ENCODE measurements at places on chromosomes 4 and X. TPM values are rescaled to one million over a fixed set of nuclear protein-coding genes. Genes with fewer than 3 reads are reported as not detected.

- H3K4me1 ChIP-seq, result no peaks in the 10 kb centered on the region
- H3K36me3 ChIP-seq, result no peaks in the 10 kb centered on the region
- no peak overlapping the region for H3K4me3 ChIP-seq
- no peak overlapping the region for H3K27ac ChIP-seq
These were observed 67.7 kb upstream of the PJA1 start for GRCh38 chrX:69232945-69233344.

GRCh38 chr4:144572660-144573059 is 73.3 kb upstream of the HHIP start:
- no peaks in the 10 kb centered on the region for H3K36me3 ChIP-seq
- no peaks in the 10 kb centered on the region for H3K27me3 ChIP-seq
- H3K27ac ChIP-seq, result no peak overlapping the region
- H3K4me3 ChIP-seq, result no peak overlapping the region
- H3K4me1 ChIP-seq, result no peaks in the 10 kb centered on the region

- no peak for DNase-seq
- H3K4me3 ChIP-seq, result peak overlapping the region; percentile 72
- H3K27me3 ChIP-seq, result peaks cover 30% of the 10 kb centered on the region
- H3K27ac ChIP-seq, result no peak overlapping the region
- no peaks in the 10 kb centered on the region for H3K36me3 ChIP-seq
These were observed 5.7 kb downstream of the SPON2 start for GRCh38 chr4:1166509-1167243.

Gene GPR82
- total RNA-seq, result 0.19 TPM

Gene EDA2R
- total RNA-seq, result 1.7 TPM

Gene UPF3B
- total RNA-seq, result 3.5 TPM

Gene DUX4
- total RNA-seq, result not detected

Gene GPR78
- not detected for total RNA-seq

DNA sequence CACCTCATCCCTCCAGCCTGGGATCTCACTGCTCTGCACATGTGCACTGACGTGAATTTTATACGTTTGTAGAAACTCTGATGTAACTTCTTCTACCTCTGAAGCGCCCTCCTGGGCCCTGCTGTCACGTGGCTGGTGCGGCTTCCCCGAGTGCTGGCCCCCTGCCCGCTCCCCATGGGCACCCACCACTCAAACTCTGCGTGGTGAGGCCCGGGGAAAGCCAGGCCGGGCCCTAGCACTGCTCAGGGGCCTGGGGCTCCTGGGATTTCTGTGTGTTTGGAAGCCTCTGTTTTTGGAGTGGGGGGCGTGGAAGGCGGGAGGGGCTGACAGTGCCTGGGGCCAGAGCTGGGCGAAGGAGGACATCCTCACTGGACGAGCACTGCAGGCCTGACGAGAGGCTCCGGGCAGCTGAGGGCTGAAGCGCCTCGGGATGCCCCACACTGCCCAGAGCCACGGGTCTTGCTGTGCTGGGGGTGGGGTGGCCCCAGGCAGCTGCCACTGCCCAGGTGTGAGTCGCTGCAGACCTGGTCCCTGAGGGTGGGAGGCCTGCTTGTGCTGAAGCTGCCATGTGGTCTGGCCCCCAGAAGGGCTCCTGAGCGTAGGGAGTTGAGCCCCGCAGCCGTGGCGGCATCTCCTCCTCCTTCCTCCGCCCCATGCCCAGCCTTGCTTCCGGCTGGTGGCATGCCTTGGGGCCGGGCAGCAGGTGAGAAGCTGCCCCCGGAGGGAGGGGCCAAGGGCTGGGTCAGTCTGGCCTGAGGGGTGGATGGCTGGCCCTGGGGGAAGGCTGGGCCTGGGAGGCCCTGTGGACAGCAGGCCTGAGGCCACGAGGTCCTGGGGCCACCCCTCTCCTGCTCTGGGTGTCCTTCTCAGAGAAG is 7.7 kb downstream of the NAT8L start:
- H3K36me3 ChIP-seq, result no peaks in the 10 kb centered on the region
- no peak overlapping the region for H3K4me3 ChIP-seq

DNA sequence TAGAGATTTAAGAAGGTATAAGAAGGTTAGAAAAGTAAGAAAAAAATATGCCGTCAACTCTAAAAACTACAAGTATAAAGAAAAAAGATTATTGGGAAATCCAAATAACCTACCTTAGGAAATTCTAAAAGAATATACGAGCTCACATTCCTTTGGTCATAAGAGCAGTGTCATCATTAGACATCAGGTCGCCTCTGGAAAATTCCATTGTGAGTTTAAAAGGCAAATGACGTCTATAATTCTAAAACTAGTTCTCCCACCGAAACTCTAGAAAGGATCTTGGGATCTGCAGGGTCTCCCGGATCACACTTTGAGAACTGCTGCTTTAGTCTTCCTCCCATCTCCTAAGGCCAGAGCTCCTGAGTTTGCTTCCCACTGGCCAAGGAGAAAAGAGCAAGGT is 518 bp upstream of the SAT1 start:
- DNase-seq, result no peak
- peak overlapping the region; percentile 70 for H3K27ac ChIP-seq
- H3K27me3 ChIP-seq, result no peaks in the 10 kb centered on the region

All from left ventricle myocardium inferior (tissue), 1 donor.